ENCODE measurements at places on chromosomes 7 and 10. TPM values are rescaled to one million over a fixed set of nuclear protein-coding genes. Genes with fewer than 3 reads are reported as not detected.
A peak's percentile ranks its signal among the peaks of the same experiment; 100 is the strongest.

Gene MYH16
- not detected for total RNA-seq

Gene NPS
- not detected for total RNA-seq

GRCh38 chr10:30576641-30577040 is 52.9 kb downstream of the LYZL2 start:
- H3K4me1 ChIP-seq = peaks cover 10% of the 10 kb centered on the region
- H3K36me3 ChIP-seq = no peaks in the 10 kb centered on the region
- H3K27me3 ChIP-seq = peaks cover 5% of the 10 kb centered on the region
- no peak overlapping the region for H3K27ac ChIP-seq
- no peak overlapping the region for H3K4me3 ChIP-seq

- H3K27ac ChIP-seq = peak overlapping the region; percentile 86
- no peaks in the 10 kb centered on the region for H3K27me3 ChIP-seq
- no peaks in the 10 kb centered on the region for H3K36me3 ChIP-seq
- H3K4me1 ChIP-seq = peaks cover 51% of the 10 kb centered on the region
- no peak overlapping the region for H3K4me3 ChIP-seq
Observed at GRCh38 chr10:72044417-72045041, 43.8 kb downstream of the SPOCK2 start.

- H3K4me3 ChIP-seq = no peak overlapping the region
- H3K36me3 ChIP-seq = no peaks in the 10 kb centered on the region
- DNase-seq = no peak
- H3K27ac ChIP-seq = no peak overlapping the region
- no peaks in the 10 kb centered on the region for H3K27me3 ChIP-seq
Observed at GRCh38 chr7:106452031-106452851, 167.5 kb upstream of the NAMPT start.

Gene EXOC6
- 11.3 TPM for total RNA-seq

Gene NPY4R2
- 0.14 TPM for total RNA-seq

- DNase-seq = no peak
- H3K27ac ChIP-seq = peak overlapping the region; percentile 98
- peaks cover 2% of the 10 kb centered on the region for H3K36me3 ChIP-seq
- H3K4me1 ChIP-seq = peaks cover 91% of the 10 kb centered on the region
Observed at GRCh38 chr10:29252811-29253689, 35.8 kb upstream of the LYZL1 start.

DNA sequence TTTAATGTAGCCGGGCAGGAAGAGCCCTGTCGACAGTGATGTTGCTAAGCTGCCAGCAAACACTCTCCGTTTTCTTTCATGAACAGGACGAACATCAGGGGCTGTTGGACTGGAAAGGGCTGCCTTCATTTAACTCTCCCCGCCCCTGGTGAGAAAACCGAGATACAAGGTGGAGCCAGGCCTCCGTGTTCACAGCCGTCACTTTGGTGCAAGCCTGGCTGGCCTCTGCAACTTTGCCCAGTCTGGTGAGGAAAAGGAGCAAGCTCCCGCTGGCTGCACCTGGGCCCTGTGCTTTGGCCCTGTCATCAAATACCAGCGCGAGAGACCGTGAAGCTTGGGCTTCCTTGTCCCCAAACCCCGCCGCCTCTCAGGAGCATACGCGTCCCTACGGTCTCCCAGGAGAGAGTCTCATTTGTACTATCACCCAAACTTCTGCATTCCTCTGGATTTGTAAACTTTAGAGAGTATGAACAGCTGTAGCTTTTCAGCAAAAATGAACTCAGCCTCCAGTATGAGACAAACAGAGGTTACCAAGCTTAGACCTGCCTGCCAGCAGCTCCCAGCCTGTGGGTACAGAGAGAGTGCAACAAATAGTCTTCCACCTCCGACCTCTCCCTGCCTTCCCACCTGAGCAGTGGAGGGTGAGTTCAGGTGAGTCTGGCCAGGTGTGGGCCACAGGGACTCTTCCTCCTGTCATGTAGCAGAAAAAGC is 445.3 kb upstream of the MGMT start:
- peaks cover 2% of the 10 kb centered on the region for H3K27me3 ChIP-seq
- no peak for DNase-seq
- peaks cover 34% of the 10 kb centered on the region for H3K4me1 ChIP-seq
- H3K36me3 ChIP-seq = no peaks in the 10 kb centered on the region
- peak overlapping the region; percentile 83 for H3K27ac ChIP-seq

Gene SPDYE2
- not detected for total RNA-seq
